HFF-Myc (cell line): ENCODE measurements at places on chromosomes 12 and 14.

DNA sequence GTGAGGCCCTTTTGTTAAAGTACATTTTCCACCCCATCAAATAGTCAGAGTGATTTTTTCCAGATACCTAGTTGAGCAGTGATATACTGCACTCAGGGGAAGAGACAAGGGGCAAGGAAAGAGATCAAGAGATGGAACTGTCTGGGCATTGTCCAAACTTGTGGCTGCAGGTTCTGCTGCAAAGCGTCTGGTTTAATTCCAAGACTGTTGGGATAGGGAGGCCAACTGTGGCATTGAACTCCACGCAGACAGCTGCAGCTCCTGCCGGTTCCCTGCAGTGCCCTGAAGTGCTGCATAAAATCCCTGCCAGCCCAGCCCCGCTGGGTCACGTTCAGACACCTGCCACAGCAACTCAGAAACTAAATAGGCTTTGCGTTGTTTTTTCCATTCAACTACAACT is 30.5 kb downstream of the RPH3A start:
- DNase-seq = no peak

DNA sequence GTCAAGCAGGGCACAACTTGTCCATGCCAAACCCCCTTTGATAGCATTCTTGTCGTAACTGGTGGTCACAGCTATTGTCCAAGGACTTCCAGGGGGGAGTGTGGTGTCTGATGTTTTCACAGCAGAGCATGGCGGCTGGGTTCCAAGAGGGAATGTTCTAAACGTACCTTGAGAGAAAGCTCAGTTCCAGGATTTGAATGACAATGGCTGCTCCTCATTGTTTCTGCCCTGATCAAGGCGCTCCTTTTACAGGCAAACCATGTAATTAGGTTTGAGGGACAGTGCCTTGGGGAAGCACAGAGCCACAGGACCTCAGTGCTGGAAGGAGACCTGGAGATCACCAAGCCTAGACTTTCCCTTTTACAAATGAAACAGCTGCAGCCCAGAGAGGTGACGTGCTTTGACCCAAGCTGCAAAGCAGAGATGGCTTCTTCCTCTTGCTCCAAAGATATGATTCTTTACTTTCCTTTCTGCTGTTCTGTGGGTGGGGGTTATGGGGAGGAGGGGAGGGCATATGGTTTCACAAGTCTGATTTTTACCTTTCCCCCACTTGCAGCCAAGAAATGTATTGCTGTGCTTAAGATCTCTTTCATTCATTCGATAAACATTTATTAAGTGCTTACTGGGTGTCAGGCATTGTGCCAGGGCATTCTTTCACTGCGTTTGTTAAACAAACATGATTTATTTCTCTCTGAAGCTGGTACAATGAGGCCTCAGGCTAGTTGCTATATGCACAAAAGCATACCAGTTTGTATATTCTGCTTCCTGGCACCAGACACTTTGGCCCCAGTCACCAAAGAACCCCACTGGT is 172.8 kb downstream of the KTN1 start:
- DNase-seq = peak; percentile 16

DNA sequence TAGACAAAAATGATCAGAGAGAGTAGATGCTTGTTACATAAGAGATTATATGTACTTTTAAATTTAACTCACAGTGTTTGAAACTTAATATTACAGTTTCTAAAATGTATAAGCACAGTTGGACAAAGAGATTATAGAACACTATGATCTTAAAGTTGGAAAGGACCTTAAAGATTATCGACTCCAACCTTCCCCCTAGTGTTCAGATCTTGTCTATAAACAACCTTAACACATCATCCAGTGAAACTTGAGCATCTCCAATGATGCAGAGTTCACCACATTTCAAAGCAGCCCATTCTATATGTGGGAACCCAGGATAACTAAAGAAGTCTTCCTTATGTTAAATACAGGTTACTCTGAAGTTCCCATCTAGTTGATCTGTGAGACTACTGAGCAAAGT is 480.8 kb downstream of the RMST start:
- no peak for DNase-seq

- DNase-seq = no peak
These were observed 490 bp downstream of the RILPL1 start for GRCh38 chr12:123532808-123533649.

- DNase-seq = no peak
These were observed 827.8 kb downstream of the DIO2 start for GRCh38 chr14:79383475-79383874.

- no peak for DNase-seq
These were observed 58.0 kb upstream of the TSPAN9 start for GRCh38 chr12:3019005-3019680.

GRCh38 chr14:76121089-76121748 is 30.5 kb upstream of the GPATCH2L start:
- no peak for DNase-seq

DNA sequence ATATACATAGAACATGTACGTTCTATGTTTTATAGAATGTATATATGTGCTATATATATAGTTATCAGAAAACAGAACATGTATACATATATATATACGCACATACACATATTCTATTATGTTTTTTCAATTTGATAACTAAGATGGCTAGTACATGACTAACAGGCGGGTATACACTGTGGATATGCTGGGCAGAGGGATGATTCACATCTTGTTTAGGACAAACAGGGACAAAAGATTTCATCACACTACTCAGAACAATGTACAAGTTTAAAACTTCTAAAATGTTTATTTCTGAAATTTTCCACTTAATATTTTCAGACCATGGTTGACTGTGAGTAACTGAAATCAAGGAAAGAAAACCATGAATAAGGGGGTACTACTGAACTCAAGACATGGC is 17.4 kb downstream of the TIMELESS start:
- DNase-seq = no peak

GRCh38 chr14:47039336-47039735 is 387.8 kb upstream of the RPL10L start:
- DNase-seq = no peak

DNA sequence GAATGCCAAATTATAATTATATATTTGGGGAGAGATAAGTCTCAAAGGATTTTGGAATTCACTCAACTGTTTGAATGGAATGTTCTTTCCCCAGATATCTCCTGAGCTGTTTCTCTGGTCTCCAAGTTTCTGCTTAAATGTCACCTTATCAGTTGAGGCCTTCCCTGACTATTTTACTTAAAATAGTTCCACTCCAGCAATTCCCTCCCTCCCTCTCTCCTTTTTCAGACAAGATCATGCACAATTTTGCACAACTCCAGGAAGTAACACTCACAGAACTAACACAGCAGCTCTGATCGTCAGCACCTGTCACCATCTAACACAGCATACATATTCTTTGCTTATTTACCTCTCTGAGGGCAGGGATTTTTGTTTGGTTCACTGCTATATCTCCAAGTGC is 12.5 kb downstream of the BTG1 start:
- DNase-seq = no peak

- no peak for DNase-seq
These were observed 827.9 kb downstream of the FLRT2 start for GRCh38 chr14:86357876-86358275.

- no peak for DNase-seq
These were observed 5.0 kb downstream of the PLEKHD1 start for GRCh38 chr14:69489495-69489894.

DNA sequence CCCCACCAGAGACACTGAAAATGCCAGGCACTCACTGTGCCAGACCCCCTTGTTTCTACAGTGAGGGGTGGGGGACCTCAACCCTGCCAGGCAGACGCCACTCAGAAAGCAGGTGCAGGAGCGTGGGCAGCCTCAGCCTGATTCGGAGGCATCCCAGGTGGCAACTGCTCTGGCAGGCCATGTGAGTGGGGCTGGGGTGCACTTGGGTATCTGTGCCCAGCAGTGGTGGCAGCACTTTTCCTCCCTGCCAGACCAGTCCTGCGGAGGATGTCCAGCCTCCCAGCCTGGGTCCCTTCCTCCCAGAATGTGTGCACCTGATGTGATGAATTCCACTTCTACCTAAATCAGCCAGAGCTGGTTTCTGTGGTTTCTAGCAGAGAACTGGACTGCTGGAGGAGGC is 13.4 kb upstream of the TTC7B start:
- DNase-seq = no peak

DNA sequence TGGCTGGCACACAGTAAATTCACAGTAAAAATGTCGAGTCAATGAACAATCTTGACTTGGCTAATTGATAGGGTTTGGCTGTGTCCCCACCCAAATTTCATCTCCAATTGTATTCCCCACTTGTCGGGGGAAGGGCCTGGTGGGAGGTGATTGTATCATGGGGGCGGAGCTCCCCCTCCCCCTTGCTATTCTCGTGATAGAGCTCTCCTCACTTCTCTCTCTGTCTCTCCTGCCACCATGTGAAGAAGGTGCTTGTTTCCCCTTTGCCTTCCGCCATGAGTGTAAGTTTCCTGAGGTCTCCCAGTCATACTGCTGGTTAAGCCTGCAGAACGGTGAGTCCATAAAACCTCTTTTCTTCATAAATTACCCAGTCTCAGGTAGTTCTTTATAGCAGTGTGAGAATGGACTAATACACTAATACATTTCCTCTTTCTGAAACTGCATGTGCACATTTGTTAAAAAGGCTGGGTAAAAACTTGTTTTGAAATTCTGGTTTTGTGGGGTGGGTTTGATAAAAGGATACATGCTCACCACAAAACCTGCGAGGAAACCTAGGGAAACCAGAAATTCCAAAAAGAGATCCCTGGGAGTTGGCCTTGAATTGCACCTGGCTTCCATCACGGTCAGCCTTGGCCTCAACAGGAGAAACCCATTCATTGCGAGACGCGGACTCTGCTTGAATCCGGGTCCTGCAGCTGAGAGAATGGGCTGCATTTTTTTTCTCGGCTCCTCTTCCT is 16.2 kb upstream of the MYL2 start:
- DNase-seq = no peak

- no peak for DNase-seq
These were observed 171.0 kb downstream of the PAH start for GRCh38 chr12:102745971-102746600.

DNA sequence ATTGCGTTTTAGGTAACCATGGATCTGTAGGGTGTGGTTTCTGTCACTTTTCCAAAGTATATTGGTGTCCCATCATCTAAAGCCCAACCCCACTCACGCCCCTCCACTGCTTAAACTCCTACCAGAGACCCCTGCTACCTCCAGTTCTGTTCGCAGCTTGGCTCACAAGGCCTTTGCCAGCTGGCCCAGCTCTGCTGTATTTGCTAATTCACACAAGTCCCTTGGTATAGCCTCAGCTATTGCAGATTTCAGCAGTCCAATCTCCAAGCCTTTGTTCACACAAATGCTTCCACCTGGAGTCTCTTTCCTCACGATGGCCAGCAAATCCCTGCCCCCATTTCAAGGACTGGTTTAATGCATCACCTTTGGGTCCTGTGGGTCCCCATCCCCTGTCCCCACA is 24.2 kb downstream of the ISCA2 start:
- DNase-seq = no peak

GRCh38 chr12:27077586-27077985 is 4.8 kb downstream of the C12orf71 start:
- DNase-seq = no peak

DNA sequence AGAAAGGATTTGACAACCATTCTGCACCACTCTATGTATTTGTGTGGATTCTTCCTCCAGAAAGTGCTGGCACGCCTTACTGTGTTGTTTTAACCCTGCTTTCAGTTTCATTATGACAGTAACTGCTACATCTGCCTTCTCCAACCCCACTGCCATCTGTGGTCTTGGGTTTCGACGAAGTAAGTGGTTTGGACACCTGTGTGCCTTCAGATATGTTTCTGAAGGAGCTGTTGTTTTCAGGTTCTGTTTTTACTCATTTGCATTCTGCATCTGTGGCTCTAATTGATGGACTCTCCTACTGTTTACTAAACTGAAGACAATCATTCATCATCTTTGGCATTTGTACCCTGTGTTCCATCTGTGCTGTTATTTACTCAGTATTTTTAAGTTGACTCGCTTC is 4.1 kb downstream of the TSHR start:
- DNase-seq = no peak

- DNase-seq = no peak
These were observed 2.2 kb downstream of the CAMKK2 start for GRCh38 chr12:121294151-121294889.

- DNase-seq = no peak
These were observed 2.0 kb downstream of the PRKAB1 start for GRCh38 chr12:119669744-119670472.

DNA sequence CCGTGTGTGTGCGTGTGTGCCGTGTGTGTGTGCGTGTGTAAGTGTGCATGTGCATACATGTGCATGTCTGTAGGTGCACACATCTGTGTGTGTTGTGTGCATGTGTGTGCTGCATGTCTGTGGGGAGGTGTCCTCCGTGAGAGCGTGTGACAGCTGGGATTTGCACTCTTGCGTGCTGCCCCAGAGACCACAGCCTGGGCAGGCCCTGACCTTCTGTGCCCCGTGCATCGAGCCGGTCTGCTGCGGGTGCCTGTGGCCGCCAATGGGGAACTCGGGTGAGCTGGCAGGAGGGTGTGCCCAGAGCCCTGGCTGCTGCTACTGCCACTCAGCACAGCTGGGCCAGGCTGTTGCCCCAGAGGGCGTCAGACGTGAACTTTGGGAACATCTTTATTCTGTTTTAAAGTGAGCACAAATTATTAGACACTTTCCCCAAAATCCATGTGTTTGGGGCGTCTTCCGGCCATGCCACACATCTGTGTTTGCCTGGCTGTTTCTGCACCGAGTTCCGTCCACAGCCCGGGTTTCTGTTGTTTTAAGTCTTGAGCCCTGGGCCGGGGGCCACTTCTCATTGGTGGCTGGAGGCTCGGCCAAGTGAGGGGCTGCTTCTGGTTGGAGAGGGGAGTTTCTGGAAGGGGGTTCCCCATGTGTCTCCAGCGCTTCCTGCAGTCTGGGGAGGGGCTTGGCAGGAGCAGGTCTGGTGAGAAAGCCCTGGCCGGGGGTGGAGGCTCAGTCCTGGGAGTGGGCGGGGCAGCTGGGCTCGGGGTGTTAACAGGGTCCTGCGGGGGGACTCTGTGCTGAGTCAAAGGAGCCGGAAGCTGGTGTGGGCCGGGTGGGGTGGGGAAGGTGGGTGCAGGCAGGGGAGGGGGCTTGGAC is 7.6 kb downstream of the CEP170B start:
- DNase-seq = no peak

DNA sequence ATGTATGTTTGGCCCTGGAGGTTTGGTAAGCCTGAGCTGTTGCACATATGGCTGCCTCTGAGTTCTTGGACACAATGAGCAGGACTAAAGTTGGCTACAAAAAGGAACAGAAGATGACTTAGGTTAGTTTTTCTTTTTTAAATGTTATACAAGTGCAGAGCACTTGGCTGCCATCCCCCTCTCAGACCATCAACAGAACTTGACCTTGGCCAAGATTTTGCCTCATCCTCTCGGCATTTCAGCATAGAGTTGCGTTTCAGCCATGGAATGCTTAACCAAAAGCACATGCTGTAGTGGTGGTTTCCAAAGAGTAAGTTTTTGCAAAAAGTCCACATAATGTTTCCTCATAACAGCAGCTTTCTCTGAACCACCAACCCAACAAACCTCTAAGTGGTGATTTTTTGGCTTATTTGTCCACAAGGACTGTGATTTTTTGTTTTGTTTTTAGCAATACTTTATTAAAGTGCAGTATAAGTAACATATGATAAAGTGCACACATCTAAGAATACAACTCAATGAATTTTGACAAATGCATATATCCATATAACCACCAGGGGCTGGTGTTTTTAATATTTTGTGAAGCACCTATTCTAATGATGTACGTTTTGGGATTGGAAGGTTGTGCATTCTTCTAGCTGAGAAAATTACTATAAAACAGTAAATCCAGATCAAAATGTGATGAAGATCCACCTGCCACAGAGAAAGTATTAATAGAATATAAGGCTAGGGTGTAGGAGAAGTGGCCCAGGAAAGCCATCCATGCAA is 12.1 kb upstream of the GALNT16 start:
- DNase-seq = peak; percentile 63

GRCh38 chr14:101123618-101124510 is 220.3 kb upstream of the RTL1 start:
- DNase-seq = no peak

- DNase-seq = peak; percentile 60
These were observed 6.0 kb downstream of the FBXW8 start for GRCh38 chr12:116916714-116917114.
